ENCODE measurements at places on chromosomes 2 and 18.
A peak's percentile ranks its signal among the peaks of the same experiment; 100 is the strongest.

DNA sequence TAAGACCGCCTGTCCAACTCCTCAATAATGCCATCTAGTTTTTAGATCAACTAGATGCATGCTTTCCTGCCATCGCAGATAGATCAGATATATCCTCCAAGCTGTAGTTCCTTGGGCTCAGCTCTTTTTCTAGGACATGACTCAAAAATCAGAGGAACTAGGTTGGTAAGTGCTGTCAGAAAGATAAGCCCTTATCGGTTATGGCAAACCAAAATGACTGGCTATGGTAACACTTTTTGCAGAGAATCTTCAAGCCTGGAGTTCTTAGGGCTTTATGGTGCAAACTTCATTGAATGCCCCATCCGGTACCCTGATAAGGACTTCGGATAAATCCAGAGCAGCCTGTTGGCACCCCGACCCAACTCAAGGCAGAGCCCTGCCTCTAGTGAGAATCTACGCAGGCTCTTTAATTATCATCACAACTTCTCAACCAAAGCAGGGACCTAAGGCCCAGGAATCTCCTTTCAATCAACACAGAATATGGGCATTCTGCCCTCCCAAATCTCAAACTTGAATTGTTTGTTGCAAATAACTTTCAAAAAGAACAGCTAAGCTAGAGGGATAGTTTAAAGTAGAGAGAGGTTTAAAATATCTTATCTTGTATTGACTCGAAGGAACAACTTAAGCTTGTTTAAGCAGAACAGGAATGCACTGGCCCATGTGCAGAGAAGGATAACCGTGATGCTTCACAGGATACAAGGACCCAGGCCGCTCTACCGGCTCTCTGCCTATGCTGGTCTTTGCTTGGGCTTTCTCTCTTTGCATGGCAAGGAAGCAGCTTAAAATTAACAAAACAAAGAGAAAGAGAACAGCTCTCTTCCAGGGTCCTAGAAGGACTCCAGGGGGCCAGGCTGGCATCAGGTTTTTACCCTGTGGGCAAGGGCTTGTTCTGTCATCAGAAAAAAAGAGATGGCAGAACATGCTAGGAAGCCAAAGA lies 3.4 kb upstream of the CYP1B1 start:
- no peak for DNase-seq

DNA sequence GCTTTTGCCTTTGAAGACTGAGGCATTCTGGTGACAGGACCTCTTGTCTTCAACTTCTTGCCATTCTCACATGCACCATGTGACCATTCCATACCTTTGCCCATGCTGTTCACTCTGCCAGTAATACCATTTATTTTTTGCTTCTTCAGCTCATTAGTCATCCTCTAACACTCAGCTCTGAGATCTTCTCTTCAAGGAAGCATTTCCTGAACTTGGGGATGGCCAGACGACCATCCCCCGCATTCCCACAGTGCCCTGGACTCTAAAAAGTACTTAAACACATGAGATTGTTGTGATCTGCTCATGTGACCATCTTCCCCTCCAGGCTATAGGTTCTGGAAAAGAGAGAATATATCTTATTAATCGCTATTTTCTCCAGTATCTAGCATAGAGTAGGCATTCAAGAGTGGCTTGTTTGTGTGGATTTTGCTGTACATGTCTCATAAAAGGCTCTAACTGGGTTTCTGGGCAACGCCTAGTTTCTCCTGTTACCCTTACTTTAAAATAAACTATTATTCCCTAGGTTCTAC lies 33.9 kb downstream of the PAX3 start:
- no peak for DNase-seq

DNA sequence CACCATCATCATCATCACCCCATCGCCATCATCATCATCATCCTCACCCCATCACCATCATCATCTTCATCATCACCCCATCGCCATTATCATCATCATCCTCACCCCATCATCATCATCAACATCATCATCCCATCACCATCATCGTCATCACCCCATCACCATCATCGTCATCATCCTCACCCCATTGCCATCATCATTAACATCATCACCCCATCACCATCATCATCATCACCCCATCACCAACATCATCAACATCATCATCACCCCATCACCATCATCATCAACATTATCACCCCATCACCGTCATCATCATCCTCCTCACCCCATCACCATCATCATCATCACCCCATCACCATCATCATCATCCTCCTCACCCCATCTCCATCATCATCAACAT lies 151.0 kb downstream of the DNER start:
- no peak for DNase-seq

GRCh38 chr2:234193977-234194563 lies 143.6 kb downstream of the SPP2 start:
- DNase-seq: no peak

- no peak for DNase-seq
Measured at GRCh38 chr18:58596265-58596681, 32.6 kb downstream of the ALPK2 start.

DNA sequence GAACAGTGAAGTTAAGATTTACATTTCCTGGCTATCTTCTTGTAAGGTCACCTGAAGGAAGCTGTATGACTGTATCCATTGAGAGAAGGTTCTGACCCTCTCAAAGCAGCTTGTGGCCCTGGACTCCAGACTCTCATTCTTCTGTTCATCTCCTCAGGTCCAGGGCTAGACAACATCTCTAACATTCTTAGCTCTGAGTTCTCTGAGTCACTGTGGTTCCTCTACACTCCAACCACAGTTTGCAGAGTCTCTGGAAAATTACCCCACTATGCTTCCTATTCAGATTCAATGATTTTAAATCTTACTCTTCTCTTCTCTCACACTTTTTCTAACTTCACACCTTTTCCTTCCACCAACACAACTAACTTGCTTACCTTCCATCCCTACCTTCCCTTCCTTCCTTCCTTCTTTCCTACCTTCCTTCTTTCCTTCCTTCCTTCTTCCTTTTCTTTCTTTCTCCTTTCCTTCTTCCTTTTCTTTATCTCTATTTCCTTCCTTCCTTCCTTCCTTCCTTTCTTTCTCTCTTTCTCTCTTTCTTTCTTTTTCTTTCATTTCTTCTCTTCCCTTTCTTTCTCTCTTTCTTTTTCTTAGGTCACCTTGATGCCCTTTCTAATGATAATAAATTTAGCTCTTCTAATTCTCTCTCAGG lies 824.3 kb upstream of the ZEB2 start:
- DNase-seq: no peak

GRCh38 chr2:195659114-195659513 lies 2.1 kb downstream of the SLC39A10 start:
- DNase-seq: no peak

DNA sequence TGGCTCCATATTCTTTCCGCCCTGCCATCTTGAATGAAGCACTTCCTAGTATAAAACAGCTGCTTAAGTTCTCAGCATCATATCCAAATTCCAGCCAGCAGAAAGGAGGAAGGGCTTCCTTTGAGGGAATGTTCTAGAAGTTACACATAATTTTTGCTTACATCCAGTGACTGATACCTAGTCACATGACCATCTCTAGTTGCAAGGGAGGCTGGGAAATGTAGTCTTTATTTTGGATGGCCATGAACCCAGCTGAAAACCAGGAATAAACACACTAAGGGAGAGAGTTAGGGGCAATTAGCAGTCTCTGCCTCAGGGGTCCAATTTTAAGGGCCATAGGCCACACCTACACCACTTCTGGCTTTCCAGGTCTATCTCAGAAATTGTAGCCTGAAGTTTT lies 57.8 kb upstream of the LMAN1 start:
- DNase-seq: no peak

GRCh38 chr18:36516726-36517125 lies 219.2 kb downstream of the FHOD3 start:
- DNase-seq: no peak

DNA sequence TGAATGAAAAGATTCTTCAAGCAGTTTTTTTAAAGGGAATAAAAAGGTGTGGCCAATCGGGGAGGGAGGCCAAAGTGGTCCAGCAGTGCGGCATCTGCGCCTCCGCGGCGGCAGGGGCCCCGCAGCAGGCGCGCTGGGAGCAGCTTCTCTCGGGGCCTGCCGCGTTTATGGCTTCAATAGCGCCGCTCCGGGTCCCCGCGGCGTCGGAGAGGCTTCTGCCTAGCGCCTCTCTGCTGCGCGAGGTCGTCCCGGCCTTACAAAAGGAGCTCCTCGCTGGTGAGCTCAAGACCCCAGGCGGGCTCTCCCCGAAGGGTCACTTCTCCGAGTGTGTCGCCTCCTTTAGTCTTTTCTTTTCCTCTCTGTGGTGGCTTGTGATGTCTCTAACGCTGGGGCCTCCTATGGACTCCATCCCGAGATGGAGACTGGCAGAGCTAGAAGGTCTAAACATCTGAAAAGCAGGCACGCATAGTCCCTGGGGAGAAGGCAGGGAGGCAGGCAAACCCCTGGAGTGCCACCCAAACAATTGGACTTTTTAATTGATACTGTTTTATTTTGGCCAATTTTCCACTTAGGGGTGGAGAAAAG lies 67.1 kb downstream of the SUMO1 start:
- peak; percentile 61 for DNase-seq

DNA sequence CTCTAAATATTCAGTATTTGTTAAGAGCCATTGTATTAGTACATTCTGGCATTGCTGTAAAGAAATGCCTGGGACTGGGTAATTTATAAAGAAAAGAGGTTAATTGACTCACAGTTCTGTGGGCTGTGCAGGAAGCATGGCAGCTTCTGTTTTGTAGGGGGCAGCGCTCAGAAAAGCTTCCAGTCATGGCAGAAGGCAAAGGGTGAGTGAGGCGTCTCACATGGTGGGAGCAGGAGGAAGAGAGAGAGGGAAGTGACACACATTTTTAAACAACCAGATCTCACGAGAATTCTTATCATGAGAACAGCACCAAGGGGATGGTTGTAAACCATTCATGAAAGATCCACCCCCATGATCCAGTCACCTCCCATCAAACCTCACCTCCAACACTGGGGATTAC lies 13.8 kb upstream of the CCDC102B start:
- no peak for DNase-seq

DNA sequence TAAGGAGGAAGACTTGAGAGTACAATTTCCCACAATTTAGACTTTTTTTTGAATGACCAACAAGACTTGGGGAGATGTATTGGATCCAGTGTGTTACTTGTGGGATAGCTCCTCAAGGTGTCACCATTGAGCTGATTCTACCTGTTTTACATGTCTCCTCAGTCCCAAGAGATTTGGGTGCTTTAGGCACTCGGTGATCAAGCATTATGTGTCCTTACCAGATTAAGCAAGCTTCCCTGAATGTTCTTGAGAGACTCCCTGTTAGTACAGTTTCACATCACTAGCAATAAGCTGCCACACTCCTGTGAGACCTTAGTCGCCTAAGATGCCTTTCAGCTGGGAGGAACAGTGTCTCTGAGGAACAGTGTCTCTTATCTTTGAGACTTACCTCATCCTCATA lies 384.3 kb upstream of the SYT4 start:
- DNase-seq: no peak

All from glutamatergic neuron (in vitro differentiated cells).